CD4-positive, alpha-beta memory T cell (primary cell): ENCODE measurements at places on chromosomes 3 and 15. TPM values are rescaled to one million over a fixed set of nuclear protein-coding genes. Genes with fewer than 3 reads are reported as not detected.

Gene DGKG
- total RNA-seq: not detected

Gene PSTPIP1
- total RNA-seq: 233 TPM

DNA sequence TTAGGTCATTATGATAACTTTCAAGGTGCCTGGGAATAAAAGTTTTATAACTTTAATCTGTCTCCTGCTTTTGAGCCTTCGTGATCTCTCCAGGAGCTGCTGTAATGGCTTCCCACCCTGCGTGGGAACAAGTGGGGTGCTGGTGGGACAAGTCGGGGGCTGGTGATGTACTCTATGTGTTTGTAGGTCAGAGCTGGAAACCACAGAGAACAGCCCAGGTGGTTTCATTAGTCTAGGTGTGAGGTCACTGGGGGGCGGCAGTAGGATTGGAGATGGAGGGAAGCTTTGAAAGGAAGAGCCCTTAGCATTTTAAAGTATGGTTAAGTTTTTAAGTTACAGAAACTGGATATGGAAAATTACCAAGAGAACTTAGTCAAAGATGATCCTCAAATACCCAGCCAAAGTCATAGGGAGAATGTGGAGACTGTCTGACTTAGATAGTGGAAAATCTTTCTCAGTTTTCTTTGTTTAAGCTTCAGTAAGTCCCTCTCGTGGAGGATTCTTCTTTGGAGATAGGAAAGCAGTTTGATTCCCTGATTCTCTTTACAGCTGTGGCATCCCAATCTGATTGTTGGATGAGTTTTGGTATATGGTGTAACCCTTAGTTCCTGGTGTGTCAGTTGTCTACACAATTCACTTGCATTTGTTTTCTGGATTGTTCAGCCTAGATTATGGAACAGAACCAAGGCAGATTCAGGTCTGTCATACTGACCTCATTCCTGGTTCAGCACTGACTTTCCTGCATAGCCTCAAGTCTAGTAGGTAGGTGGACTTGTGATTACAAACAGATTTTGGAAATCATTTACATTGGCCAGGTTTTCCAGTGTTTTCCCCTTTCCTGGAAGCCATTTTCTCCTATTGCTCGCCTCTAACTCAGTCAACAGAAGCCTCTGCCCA lies 115.6 kb downstream of the FNDC3B start:
- no peak for DNase-seq

Gene XCR1
- total RNA-seq: not detected

Gene TMEM42
- total RNA-seq: 26.1 TPM

Gene PRSS50
- total RNA-seq: not detected

Gene PLD1
- 2.0 TPM for total RNA-seq

Gene TRPC1
- 6.0 TPM for total RNA-seq

Gene USP50
- total RNA-seq: not detected

Gene ZKSCAN7
- 4.2 TPM for total RNA-seq

Gene NPAP1
- not detected for total RNA-seq

Gene TP63
- 0.55 TPM for total RNA-seq

GRCh38 chr15:40217166-40217824 lies 21.6 kb upstream of the PAK6 start:
- DNase-seq: peak; percentile 56

DNA sequence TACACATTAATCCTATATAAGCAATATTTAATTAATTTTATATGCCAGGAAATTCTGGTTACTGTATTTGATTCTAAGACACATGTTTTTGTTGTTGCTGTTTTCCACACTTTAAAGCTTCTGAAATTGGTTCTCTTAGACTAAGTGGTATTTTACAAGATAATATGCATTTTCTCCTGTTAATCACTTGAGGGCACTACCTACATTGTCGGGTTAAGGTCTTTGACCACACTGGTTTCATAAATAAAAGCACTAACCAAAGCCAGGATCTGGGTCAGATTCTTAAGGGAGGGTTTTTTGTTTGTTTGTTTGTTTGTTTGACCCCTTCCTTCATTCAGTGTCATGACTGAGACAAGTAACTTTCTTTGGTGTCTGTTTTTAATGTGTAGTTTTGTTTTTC lies 590.2 kb downstream of the RBMS3 start:
- DNase-seq: no peak

Gene NR1I2
- 0.49 TPM for total RNA-seq

Gene SPINK8
- not detected for total RNA-seq

DNA sequence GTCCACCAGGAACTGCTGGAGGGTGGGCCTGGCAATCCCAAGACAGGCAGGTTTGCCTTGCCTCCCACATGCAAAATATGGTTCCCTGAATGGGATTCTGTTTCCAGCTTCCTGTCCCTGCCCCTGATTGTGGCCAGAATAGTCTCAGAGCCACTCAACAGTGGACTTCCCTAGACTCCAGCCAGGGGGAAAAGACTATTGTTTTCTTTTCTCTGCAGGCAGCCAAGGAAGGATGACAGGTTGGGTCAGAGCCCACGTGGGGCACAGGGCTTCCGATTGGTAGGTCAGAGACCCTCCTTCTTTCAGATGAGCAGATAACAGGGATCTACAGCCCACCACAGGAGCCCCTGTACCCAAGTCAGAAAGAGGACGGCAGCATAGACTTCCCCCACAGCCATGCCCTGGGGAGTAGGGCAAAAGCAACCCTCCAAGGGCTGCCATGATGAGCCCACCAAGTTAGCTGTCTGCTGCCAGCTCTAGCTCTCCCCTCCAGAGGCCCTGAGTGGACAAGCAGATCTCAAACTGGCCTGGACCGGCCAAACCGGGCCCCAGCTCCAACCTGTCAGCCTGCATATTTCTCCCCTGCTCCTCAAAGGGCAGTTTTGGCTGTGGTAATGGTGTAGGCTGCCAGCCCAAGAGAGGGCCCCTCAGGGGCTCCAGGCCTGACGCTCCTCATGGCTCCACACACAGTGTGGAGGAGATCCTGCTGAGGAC lies 6.4 kb downstream of the TLR9 start:
- no peak for DNase-seq

DNA sequence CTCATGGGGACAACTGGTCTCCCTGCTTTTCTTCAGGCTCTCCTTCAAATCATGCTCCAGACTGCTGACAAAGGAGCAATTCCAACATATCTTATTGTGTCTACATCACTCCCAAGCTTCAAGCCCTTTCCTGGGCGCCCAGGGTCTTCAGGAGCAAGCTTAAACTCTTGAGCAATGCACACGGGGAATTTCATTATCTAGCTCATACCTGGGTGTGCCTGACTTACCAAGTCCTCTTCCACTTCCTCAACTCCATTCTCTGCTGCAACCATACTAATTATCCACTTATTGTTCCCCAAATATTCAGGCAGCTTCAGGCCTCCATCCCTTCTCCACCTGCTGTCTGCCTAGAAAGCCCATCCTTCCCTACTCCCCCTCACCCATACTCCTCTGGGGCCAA lies 50.6 kb downstream of the B3GNT5 start:
- DNase-seq: no peak
